Stimulated activated naive B cell treated with anti-CD40 and anti-IgM and Interleukin-4, amounts not matched to agents 10 μg/mL and 1 μg/mL and 100 μg/mL, for 72 hours (primary cell): ENCODE measurements at places on chromosomes 7 and 10.

DNA sequence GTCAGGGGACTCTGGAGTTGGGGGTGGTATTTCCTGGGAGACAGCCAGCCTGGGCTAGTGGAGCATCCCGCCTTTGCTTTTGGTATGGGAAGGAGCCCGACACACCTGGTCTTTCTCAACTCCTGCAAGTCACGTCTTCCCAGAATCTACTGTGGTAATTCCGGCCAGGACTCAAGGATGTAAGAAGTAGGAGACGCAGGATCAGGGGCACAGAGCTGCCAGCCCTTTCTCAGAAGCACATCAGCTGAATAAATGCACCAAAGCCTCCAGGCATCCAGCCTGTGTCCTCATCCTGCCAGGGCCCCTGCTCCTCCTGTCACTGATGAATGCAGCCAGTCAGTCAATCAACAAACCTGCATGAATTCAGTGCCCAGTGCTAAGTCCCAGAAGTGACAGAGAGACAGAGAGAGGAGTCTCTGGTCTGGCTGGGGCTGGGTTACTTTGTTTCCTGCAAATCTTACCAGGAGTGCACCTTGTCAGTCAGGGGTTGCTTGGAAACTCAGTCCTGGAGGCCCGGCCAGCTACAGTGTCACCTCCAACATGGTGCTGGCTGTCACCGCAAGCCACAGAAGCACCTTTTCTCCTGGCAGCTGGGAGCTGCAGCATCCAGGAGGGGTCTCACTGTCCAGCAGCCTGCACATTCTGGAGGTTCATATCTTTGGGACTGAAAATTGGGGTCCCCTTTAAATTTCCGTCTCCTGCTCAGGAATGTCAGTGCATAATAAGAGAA is 101.8 kb downstream of the PTPRE start:
- no peak for DNase-seq

GRCh38 chr7:83519240-83519639 is 129.7 kb downstream of the SEMA3E start:
- DNase-seq, result no peak

GRCh38 chr7:130493275-130493873 is 1.5 kb downstream of the MEST start:
- no peak for DNase-seq

- no peak for DNase-seq
These were observed 4.9 kb downstream of the PKD2L1 start for GRCh38 chr10:100325158-100325557.

DNA sequence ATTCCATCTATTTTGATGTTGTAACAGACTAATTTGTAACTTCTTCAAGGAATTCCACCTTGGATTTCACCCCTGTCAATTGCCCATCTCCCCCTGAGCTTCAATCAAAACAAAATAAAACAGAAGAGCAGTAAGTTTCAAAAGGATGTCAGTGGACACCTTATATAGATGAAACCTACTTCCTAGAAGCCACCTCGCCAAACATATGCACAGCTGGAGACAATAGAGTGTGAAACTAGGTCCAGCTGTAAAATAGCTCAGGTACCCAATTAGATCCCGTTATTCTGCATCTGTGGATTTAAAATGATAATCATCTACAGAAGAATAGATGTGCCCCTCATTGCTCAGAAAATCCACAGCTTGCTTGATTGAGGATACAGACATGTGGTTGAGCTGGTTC is 598.6 kb downstream of the SH2D4B start:
- DNase-seq, result no peak

GRCh38 chr7:29606287-29606721 is 42.7 kb downstream of the PRR15 start:
- no peak for DNase-seq
